ENCODE measurements at places on chromosomes 6 and 20. TPM values are rescaled to one million over a fixed set of nuclear protein-coding genes. Genes with fewer than 3 reads are reported as not detected.

- DNase-seq = no peak
Measured at GRCh38 chr20:24465730-24466129, 3.7 kb upstream of the SYNDIG1 start.

- DNase-seq = no peak
Measured at GRCh38 chr6:36345681-36346466, 9.2 kb upstream of the BNIP5 start.

GRCh38 chr6:3336859-3337515, 78.2 kb downstream of the PSMG4 start:
- DNase-seq = peak; percentile 49

DNA sequence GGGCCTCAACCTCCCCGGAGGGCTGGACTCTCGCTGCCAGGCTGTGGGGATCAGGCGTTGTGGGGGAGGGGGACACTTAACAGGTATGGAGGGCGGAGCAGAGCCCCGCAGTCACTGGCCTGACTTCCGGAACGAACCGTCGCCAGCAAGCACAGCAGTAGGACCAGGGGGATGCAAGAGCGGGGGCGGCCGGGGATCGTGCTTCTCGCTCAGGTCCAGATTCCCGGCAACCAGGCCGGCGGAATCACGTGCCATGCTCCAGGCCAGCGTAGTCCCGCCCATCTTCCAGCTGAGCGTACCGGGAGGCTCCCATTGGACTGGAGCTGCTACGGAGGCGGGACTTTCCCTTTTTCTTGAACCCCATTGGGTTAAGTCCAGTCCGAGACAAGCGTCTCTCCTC, 10.0 kb upstream of the POU5F1 start:
- no peak for DNase-seq

- DNase-seq = no peak
Measured at GRCh38 chr6:128036808-128037570, 136.1 kb upstream of the THEMIS start.

LY6G6D gene
- not detected for total RNA-seq

DNA sequence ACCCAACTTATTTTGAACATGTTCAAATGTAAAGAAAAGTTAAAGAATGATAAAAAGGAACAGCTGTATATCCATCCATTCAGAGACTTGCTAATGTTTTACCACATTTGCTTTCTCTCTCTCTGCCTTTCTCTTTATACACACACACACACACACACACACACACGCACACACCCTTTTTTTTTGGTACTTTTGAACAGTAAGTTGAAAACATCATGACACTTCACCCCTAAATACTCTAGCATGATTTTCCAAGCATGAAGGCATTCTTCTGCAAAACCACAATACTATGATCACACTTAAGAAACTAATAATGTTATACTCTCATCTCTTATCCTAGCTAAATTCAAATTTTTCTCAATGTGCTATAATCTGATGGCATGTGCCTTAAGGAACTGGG, 192.3 kb downstream of the UTRN start:
- no peak for DNase-seq

ADGRF1 gene
- under 0.01 TPM for total RNA-seq

EPHA7 gene
- 118 TPM for total RNA-seq

BIRC7 gene
- total RNA-seq = not detected

ABHD16B gene
- total RNA-seq = not detected

DNA sequence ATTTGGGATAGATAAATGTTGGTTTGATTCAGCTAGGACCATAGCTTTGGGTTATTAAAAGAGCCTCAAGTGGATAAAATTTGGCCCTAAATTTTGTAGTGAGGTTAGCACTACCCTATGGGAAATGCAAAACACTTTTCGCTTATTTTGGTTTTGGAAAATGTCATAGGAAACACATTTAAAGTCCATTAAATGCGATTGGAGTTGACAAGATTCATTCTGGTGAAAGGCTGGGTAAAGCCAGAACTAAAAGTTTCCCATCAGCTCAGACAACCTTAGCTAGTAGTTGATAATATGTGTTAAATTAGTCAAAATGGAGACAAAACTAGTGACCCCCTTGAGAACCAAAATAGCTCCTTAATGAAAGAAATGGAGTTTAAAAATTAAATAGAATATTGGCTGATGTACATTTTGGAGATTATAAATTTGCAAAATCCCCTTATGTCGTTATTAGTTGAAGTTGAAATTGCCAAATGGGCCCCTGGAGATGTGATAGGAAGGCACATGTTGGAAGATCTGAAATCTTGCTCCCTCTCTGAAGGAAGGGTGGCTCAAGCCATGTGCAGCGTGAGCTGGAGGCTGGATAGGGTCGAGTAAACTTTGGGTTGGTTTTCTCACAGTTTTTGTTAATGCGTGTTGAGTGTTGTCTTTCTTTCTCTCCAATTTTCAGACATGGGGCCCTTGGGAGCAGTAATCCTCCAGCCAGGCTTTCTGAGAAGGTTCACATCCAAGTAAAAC, 72.8 kb downstream of the CD83 start:
- no peak for DNase-seq

DNA sequence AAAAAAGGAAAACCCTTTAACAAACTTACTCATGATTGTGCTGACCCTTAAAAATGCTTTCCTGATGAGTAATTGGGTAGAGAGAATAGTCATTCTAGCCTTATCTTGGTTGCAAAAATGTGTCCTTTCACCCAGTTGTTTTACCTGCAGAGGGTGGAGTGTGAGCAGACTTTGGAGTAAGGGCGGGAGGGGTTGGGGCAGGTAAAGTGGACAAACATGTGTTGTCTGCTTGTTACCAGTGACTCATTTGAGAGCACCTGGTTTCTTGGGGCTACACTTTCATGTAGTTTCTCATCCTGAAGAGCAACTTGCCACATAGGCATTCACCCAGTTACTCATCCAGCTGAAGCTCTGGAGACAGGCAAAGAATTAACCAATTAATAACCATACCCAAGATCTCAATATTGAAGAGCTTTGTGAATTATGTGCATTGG, 121.1 kb downstream of the TNFRSF21 start:
- DNase-seq = peak; percentile 39

DNA sequence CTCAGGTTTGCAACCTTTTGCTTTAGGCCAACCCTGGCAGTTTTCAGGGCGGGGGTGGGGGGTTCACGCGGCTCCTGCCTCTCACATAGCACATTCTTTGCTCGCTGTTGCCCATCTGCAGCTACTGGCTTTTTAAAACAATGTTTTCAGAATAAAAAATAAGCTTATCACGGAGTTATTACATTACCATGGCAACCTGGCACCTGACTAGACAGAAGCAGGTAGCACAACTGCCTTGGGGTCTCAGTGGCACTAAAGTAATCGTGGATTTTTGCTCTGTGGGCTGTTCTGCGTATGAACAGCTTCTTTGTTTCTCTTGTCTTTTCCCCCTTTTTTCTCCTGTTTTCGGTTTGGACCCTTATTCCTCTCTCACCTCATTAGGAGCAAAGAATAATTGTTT, 9.1 kb upstream of the MANBAL start:
- no peak for DNase-seq

ERVFRD-1 gene
- not detected for total RNA-seq

- no peak for DNase-seq
Measured at GRCh38 chr6:85756982-85757381, 114.3 kb upstream of the SYNCRIP start.

DNA sequence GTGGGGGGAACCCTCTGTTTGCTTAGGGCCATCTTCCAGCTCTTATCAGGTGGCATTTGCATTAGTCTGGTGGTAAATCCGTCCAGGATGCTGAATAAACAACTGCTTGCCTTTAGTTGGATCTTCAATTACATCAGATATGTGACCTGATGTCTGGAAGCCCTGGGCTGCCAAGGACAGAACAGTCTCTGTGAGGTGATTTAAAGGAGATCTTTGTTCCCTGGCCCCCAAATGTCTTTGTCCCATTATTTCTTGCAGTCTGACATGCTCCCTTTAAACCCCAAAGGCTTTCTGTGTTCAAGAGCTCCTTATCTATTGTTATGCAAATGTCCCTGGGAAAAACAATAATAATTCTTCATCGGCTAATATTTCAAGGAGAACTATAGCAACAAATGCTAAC, 84.6 kb upstream of the SPTLC3 start:
- no peak for DNase-seq

PROKR2 gene
- not detected for total RNA-seq

DNA sequence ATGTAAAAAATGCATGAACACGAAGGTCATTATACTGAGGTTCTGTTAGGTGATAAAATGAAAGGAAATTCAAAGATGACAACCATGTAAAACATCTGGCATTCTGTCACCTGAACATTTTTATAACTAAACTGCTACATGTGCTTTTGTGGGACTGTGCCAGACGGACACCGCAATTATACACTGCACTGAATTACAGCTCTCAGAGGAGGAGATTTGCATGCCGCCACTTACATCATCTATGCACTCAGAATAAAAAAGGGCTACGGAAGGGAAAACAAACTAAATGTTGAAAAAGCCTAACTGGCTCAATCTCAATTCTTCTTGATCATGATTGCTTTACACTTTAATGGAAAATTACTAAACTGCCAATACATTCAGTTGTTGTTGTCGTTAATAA, 614.0 kb upstream of the EYS start:
- DNase-seq = no peak

- DNase-seq = no peak
Measured at GRCh38 chr6:74946961-74947360, 258.9 kb downstream of the COL12A1 start.

DNA sequence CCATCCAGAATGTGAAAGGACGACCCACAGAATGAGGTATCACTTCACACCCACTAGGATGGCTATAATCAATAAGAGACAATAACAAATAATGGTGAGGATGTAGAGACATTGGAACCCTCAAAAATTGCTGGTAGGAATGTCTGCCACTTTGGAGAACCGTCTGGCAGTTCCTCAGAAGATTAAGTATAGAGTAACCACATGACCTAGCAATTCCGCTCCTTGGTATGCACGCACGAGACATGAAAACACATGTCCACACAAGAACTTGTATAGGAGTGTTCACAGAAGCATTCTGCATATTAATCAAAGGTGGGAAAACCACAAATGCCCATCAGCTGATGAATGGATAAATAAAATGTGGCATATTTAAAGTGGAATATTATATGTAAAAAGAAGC, 100.6 kb downstream of the IRF4 start:
- no peak for DNase-seq

DNA sequence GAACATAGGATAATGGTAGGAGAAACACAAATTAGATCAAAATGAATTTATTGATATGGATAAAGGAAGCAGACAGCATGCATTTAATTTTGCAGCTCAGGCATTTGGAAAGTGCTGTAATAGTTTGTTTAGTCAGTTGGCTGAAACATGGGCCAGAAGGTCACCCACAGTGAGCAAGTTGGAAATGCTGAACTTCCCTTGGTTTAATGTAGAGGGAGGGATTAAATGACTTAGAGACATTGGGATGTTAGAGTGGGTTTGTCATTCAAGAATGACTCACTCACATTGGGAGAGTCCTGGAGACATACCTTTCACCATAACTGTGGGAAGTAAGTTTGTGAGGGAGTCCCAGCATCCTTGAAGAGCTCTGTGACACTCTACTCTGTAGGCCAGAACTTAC, 231.5 kb upstream of the PLCB4 start:
- no peak for DNase-seq

DNA sequence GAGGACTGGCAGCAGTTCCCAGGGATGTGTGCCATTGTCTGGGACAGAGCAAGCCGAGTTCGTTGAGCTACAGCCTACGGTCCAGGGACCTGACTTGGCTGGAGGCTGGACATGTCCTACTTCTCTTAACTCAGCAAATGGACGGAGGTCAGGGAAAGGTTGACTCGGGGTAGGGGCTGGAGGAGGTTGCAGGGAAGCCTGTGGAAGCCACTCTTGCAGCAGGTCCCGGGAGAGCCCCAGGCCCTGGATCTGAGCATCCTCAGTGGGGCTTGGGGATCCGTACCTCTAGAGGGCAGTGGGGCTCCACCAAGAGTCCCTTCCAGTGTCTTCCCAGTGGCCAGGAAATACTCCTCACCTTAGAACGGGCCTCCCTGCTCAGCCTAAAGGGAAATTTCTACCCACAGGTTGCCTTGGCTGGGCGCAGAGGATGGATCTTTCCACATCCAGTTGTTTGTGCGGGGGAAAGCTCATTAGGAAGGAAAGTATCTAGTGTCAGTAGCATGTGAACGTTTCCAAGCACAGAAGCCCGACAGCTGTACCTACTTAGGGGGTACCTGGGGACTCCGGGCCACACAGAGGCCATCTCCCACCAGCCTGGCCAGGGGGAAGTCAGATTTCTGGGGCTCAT, 170.2 kb downstream of the NFATC2 start:
- peak; percentile 78 for DNase-seq

All from stomach (tissue), 19 donors.